Activated T-cell treated with anti-CD3 and anti-CD28 coated beads for 4 hours (primary cell): ENCODE measurements at places on chromosomes 1 and 21.

DNA sequence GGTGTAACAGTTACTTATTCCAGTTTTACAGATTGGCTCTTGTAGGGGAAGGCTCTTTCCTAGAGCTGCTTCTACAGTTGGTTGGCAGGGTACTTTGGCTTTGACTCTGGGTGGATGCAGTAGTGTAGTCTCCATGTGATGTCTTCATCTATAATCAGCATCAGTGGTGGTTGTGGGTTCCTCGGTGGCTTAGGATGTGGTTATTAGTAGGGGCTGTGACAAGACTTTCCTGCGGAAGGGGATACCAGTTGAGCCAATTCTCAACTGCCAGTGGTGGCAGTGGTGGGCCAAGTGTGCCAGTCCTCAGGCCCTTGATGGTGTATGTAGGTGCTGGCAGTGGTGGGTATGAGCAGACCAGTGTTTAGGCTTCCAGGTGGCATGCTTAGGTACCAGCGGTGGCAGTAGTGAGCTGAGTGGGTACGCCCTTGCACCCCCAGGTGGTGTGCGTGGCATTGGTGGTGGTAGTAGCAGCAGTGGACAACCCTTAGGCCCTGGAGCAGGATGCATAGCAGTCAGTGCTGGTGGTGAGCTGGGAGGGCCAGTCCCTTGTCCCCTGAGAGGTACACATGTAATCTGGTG lies 27.2 kb upstream of the KLF18 start:
- DNase-seq, result no peak

- no peak for DNase-seq
Measured at GRCh38 chr21:35265170-35265877, 216.2 kb upstream of the RUNX1 start.

DNA sequence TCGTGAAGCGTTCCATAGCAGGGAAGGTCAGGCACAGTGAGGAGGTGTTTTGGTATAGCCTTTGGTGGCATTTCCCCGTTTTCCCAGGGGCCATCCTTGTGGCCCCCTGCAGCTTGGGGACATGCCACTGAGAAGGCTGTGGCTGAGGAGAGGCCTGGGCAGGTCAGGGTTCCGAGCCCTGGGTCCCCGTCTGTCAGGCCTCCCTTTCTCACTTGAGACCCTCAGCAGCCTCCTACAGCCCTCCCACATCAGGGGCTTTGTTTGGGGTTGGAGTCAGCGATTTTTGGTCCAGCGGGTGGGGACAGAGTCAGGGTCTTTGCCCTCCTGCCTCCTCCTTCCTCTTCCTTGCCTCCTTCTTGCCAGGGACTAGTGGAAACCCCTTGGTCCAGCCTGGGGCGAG lies 22.2 kb downstream of the LDLRAP1 start:
- no peak for DNase-seq

DNA sequence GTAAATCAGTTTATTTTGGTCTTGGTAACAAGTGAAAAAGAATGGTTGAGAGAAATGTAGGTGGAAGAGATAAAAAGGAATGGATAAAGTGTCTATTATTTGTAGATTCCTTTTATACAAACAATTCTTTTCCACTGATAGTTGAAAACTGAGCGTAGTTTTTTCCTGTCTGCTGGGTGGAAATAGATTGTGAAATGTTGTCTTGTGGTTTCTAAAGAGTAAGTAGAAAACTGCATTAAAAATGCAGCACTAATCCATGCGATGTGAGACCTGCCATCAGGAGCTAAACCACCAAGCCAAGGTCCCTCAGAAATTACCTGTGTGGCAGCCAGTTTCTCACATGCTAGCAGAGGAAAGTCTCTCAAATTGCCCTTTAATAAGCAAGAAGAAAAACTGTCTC lies 103.2 kb upstream of the SLC44A3 start:
- no peak for DNase-seq

GRCh38 chr1:89466307-89466930 lies 58.2 kb upstream of the LRRC8B start:
- no peak for DNase-seq

GRCh38 chr21:45147473-45148315 lies 73.3 kb downstream of the ADARB1 start:
- DNase-seq, result no peak

GRCh38 chr1:9341301-9341845 lies 48.7 kb downstream of the SPSB1 start:
- no peak for DNase-seq

DNA sequence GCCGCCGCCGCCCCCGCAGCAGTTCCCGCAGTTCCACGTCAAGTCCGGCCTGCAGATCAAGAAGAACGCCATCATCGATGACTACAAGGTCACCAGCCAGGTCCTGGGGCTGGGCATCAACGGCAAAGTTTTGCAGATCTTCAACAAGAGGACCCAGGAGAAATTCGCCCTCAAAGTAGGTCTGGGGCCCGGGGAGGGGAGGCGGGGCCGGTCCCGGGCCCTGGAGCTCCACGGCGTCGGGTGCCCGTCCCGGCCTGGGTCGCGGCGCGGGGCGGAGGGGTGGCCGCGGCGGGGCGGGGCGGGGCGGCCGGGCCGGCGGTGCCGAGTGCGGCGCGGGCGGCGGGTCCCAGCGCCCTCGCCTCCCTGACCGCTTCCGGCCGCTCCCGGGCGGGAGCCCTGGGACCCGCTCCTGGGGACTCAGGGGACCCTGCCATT lies 646 bp downstream of the MAPKAPK2 start:
- DNase-seq, result no peak

- no peak for DNase-seq
Measured at GRCh38 chr1:232873931-232874330, 68.7 kb downstream of the MAP10 start.

DNA sequence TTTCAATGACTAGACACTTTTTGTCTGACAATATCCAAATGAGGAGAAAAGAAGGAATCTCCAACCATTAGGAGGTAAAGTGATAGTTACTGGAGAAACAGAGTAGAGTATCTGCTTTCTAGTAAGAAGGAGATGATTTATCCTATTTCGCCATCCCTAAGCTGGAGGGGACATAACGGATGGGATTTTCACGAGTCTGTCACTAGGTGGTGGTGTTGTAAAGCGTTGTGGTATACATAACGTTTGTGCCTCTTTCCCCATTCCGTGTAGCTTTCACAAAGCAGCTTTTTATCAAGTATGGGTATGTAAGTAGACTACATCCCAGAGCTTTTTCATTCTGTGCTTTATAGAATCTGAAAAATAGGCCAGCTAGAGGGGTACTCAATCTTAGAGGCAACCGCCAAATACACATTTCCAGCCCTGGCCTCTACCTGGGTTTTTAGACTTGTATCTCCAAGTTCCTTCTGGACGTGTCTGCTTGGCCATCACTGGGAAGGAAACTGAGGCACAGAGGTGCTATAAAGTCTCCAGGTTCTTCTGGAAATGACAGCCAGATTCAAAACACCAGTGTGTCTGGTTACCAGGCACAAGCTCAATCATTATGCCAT lies 33.3 kb upstream of the FAM3B start:
- peak; percentile 36 for DNase-seq

- no peak for DNase-seq
Measured at GRCh38 chr1:43861337-43861736, 72.3 kb upstream of the ARTN start.

GRCh38 chr1:118948351-118948750 lies 39.8 kb downstream of the TBX15 start:
- no peak for DNase-seq

DNA sequence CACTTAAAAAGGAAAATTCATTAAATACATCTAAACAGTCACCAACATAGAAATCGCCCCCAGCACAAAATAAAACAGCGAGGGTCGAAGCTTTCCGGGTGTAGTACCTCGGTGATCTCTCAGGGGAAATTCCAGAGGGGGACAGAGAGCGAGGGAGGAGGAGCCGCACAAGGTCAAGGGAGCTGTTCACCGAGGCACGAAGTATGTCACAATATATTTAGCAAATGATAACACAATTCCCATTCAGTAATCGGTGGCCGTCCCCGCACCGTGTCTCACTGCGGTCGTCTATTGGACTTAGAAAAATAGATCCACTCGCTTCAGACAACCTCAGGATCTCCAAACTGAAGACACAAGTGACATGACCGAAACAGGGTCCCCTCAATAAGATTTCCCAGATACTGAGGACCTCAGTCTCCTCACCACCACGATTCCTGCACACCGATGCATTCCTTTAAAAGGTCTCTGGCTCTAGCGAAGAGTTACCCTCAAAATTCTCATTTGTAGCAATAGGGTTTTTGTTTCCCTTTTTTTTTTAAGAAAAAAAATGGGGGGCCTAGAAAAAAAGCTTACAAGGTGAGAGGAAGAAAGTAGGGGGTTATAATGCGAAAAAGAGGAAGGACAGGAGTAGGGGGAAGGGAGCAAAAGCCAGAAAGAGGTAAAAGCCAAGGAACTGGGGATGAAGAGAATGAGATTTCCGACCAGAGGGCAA lies 1.1 kb downstream of the LPGAT1 start:
- no peak for DNase-seq

DNA sequence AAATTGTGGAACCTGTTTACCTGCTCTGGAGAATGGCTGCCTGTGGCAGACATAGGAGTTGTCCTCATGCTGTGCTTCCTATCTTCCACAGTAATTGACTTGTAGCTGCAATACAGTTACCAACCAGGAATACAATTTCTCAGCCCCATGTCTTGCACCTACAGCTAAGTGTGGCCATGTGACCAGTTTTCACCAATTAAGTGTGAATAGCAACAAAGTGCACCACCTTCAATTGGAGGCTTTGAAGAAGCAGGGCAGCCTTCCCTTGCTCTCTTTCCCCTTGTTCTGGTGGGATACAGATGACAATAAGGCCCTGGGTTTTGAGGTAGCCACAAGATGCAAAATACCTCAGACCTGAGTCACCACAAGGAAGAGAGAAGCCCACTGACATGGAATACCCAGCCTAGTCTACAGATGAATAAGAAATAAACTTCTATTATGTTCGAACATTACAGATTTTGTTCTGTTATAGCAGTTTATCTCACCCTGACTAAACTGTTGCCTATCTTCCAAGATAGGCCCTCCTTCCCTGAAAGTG lies 70.2 kb upstream of the S1PR1 start:
- no peak for DNase-seq

GRCh38 chr1:1599030-1599934 lies 653 bp downstream of the FNDC10 start:
- no peak for DNase-seq

GRCh38 chr1:20496241-20496661 lies 10.2 kb upstream of the CAMK2N1 start:
- DNase-seq, result peak; percentile 6

GRCh38 chr1:165600793-165601192 lies 30.2 kb upstream of the MGST3 start:
- DNase-seq, result no peak

DNA sequence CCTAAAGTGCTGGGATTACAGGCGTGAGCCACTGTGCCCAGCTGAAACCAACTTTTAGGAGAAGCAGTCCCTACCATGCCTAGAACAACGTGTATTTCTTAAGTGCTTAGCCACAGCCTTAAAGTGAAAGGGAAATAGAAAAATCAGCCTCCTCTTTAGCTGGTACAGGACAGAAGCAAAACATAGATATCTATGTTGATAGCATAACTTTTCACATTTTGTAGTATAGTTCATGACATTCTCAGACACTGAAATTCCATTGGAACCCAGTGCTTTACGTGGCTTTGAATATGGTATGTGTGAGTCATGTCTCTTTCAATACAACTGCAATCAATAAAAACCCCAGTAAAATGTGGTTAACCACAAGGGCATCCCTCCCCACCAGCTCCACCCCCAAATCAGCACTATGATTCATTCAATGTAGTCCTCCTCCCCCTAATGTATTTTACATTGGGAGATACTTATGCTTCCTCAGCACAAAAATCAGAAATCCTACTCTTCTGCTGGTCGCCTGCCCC lies 32.1 kb downstream of the TGFB2 start:
- DNase-seq, result peak; percentile 51

GRCh38 chr1:243483071-243483771 lies 227.4 kb downstream of the SDCCAG8 start:
- DNase-seq, result no peak

DNA sequence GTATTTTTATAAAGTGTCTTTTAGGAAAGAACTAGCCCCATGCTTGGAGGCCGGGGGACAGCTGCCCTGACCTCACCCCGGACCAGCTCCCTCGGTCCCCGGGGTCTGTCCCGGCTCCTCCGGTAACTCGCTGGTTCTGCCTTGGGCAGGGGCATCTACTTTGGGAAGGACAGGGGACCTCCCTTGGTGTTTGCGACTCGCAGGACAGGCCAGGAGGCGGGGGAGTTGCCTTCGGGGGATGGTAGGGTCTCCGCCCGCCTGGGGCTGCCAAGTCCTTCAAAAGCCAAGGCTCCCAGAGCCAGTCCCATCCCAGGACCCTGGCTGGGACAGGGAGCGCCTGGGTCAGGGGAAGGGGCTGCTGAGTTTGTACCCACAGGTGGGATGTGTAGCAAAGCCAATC lies 157.9 kb downstream of the PEX14 start:
- no peak for DNase-seq

DNA sequence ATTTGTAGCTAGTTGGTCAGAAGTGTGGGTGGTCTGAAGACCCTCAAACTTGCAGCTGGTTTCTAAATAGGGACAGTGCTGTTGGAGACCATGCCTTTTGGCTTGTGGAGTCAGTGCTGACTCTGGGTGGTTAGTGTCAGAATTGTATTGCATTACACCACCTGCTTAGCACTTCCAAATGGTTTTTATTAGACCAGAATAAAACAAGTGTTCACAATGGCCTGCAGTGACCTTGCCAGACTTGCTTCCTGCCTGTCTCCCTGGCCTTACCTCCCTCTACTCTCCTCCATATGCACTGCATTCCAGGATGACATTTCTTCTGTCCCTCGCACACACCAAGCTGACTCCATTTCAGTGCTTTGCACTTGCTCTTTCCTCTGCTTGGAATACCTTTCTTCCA lies 72.7 kb upstream of the CNIH3 start:
- no peak for DNase-seq

GRCh38 chr21:45541221-45542039 lies 810 bp downstream of the SLC19A1 start:
- peak; percentile 58 for DNase-seq

DNA sequence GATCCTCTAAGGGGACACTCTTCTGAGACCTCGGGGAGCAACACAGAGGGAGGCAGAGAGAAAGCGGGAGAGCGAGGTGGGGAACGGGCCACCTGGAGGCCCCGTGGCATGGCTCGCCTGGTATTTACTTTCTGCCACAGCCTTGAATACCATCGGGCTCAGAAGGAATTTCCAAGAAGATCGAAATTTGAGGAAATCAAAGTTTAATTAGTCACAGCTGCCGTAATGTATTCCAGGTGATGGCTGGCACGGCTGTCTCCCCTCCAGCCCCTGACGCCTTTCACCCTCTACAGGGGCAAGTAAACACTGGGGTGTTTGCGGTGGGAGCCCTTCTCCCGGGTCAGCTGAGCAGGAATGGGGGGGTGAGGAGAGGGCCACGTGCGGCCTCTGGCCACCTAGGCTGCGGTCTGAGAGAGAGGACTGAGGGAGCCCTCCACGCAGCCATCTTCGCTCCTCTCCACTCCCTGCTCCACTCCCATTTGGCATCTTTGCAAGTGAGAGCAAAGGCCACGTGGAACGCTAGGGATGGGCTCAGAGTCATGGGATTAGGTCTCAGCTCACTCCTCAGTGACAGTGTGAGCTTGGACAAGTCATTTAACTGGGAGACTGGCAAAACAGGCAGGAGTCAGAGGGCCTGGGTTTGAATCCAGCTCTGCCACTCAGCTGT lies 125.2 kb downstream of the SYF2 start:
- DNase-seq, result no peak

GRCh38 chr21:23725576-23725975 lies 1881.7 kb downstream of the MRPL39 start:
- no peak for DNase-seq

- no peak for DNase-seq
Measured at GRCh38 chr1:65948609-65949229, 156.0 kb downstream of the PDE4B start.
